Activated T-helper 2 cell treated with anti-CD3 and anti-CD28 coated beads, Interferon-gamma antibody, Interleukin-2, Interleukin-4, amounts not matched to agents 10 μg/mL and 5 μg/mL and 100 μg/mL, durations not matched to agents 14 hours and 24 hours and 36 hours (primary cell): ENCODE measurements at places on chromosomes 7 and 10. TPM values are rescaled to one million over a fixed set of nuclear protein-coding genes. Genes with fewer than 3 reads are reported as not detected.

The FAM20C gene
- total RNA-seq, result 0.74 and 1.3 TPM in 2 replicates

DNA sequence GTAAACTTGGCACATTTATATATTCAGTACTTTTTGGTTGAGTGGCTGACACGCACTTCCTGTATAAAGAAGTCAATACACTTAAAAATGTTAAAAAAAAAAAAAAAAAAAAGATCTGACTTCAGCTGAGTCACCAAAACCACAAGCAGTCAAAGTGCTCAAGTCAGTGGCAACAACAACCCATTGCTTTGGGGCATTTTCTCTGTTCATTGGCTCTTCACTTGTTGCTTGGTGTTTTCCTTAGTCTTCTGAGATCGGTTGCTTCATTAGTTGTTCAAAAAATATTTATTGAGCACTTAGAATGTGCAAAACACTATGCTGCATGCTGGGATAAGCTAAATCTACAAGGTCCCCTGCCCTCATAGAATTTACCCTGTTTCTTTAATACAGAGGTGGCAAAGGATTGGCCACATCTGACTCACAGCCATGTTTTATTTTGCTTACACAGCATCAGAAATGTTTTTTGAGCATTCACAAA, 63.7 kb downstream of the ZNRF2 start:
- peak; percentile 44 for DNase-seq

- DNase-seq, result no peak
Measured at GRCh38 chr10:114821915-114822443, 399 bp downstream of the FHIP2A start.

GRCh38 chr7:70701477-70701876, 430.5 kb upstream of the GALNT17 start:
- DNase-seq, result no peak

DNA sequence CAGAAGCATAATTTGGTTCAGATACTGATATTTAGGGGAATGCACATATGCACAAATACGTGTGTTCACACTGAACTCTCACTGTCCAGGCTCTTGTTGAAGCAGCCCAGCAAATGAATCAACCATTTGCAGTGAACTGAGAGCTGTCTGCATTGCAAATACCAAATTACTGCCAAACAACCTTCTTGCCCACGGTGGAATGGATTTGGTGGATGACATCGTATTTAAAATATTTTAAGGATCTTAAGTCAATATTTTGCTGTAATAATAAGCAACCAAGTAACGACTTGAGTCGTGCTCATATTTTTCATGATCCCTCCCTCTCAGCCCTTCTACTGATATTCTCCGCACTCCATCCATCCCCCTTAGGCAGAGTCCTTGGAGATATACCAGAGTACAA, 107.9 kb upstream of the FEZF1 start:
- DNase-seq, result no peak

The OR9A2 gene
- 0.30 TPM in 1 of 2 replicates, not detected in the other for total RNA-seq

The FAM25C gene
- total RNA-seq, result not detected in 2 replicates

The RNF133 gene
- total RNA-seq, result not detected in 2 replicates

DNA sequence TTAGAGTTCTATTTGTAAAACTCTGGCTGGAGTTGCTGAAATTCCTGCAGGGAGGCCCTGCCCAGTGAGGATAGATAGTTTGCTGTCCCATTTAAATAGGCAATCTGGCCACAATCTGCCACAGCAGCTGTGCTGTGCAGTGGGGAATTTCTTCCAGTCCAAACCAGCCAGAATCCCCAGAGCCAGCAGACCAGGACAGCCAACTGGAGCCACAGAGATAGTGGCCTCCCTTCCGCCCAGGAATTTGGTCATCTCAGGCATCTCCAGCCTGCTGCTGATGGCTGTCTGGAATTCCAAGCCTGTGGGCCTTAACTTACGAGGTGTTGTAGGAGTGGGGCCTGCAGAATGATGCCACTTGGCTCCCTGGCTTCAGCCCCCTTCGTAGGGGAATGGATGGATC, 643.4 kb downstream of the DNAJB9 start:
- DNase-seq, result no peak

DNA sequence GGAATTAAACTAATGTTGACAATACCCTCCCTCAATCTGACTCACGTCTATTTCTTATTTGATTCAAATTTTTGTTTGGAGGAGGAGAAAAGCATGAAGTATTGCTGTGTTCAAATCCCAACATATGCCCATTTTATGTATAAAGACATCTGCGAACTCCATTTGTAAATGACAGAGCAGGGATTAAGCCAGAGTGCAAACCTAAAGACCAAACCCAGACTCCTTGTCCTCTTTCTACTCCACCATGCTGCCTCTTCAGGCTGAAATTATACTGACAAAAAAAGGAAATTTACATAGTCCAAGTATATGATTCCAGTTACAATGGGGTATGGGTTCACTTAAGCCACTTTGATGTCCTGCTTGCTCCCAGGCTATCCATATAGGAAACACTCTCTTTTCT, 383.1 kb downstream of the ADRA2A start:
- no peak for DNase-seq

DNA sequence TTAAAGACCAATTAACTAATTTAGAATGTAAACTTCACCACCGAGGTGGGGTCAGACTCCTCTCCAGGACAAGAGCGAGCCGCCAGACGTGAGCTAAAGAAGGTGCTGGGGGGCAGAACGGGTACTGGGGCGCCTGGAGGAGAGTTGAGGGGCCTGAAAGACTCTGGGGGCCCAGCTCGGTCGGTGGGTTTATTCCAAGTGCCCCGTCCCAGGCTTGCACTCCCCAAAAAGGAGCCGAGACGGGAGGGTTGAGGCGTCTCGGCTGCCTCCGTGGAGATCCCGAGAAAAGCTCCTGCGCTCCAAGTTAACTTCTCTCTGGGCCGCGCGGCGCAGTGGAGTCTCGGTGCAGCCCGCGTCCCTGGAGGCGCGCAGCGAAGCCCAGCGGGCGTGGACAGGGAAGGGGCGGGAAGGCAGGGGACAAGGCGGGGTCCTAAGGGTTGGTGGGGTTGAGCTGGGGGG, 553.3 kb downstream of the TFEC start:
- no peak for DNase-seq

DNA sequence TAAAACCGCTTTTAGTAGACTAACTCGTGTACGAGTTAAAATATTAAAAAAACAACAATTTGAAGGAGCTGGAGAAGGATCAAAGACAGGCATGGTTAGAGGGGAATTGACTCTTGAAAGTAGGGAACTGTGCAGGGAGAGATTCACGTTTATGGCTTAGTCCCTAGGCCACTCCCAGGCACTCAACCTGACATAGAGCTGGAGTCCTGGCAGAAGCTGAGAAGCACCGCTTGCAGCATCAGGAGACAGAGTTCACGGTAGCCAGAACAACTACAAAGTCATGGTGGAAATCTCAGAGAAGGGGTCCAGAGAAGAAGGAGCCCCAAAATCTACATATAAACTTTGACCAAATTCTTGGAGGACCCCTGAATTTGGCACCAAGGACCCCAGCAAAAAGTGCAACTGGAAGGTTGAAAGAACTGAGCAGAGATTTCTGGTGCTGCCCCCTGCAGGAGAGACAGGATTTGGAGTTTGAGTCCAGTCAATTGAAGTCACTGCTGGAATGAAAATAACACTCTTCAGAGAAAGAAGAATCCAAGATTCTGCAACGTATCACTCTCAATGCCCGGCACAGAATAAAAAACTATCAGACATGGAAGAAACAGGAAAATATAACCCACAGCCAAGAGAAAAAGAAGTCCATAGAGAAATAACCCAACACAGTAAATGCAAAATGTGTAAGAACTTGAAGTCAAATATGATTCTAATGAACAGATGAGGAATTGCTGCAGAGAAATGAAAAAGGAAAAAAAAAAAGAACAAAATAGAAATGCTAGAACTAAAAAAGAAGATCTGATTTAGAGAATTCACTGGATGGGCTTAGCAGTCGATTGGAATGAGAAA, 493.3 kb upstream of the PODXL start:
- DNase-seq, result no peak

DNA sequence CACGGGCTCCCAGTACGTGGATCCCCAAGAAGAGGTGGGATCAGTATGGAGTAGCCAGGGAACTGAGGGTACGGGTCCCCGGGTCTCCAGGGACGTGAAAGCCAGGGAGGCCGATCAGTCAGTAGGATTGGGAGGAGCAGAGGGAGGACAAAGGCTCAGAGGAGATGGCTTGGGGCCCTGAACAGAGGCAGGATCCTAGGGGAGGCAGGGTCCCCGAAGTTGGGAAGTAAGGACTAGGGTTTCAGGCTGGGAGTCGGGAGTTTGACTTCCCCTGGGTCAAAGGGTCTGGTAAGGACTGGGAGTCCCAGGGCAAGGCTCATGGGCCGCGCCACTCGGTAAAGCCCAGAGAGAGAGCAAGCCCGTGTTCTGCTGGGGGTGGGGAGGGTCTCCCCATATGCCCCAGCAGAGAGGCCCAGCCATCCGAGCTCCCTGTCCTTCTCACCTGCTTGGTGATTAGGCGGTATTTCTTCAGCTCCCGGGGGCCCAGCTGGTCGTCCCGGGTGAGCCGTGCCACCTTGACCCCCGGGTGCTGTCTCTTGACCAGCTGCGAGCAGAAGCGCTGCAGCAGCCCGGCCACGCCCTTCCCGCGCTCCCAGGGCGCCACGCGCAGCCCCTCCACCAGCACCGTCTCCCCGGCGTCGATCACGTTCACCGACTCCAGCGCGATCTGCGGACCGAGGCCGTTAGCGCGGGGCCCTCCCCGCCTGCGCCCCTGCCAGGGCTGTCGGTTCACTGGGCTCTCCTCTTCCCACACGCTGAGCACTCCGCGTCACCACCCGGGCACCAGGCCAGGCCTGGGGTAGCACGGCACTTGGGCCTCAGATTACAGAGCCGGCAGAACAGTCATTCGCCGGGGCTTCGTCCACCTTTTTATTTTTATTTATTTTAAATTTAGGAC, 7.0 kb downstream of the NAT16 start:
- no peak for DNase-seq

DNA sequence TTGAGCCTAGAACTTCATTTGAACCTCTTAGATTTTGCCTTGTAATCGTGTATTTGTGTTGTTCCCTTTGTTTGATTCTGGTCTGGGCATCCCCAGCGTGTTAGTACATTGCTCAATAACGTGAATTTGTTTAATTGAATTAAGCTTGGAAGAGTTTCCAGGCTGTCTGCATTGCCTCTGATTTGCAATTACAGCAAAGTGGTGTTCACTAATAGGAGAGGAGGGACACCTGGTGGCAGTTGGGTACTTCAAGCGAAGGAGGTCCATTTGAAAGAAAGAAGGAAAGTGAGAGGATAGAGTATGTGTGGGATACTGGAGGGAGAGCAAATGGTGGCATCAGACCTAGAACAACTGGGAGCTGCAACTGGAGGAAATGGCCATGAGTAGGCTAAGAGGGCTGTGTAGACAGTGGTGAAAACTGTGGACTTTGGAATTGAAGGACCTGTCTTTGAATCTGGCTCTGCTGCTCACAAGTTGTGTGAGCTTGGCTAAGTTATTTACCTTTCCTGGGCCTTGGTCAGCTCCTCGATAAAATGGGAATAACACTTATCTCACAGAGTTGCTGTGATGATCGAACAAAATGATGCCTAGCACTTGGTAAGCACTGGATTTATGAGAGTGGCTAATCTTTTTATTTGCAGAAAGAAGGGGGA, 15.1 kb downstream of the LSMEM1 start:
- no peak for DNase-seq

The CLRN3 gene
- not detected in 2 replicates for total RNA-seq

The ASZ1 gene
- not detected in 2 replicates for total RNA-seq

The KIF20B gene
- total RNA-seq, result 59.2 and 64.1 TPM in 2 replicates

- DNase-seq, result no peak
Measured at GRCh38 chr7:8418629-8419245, 14.7 kb upstream of the NXPH1 start.

GRCh38 chr7:139423091-139423490, 60.4 kb downstream of the KLRG2 start:
- no peak for DNase-seq

- DNase-seq, result no peak
Measured at GRCh38 chr7:29877196-29877595, 70.9 kb downstream of the WIPF3 start.

- no peak for DNase-seq
Measured at GRCh38 chr10:132844069-132844809, 58.3 kb upstream of the NKX6-2 start.

DNA sequence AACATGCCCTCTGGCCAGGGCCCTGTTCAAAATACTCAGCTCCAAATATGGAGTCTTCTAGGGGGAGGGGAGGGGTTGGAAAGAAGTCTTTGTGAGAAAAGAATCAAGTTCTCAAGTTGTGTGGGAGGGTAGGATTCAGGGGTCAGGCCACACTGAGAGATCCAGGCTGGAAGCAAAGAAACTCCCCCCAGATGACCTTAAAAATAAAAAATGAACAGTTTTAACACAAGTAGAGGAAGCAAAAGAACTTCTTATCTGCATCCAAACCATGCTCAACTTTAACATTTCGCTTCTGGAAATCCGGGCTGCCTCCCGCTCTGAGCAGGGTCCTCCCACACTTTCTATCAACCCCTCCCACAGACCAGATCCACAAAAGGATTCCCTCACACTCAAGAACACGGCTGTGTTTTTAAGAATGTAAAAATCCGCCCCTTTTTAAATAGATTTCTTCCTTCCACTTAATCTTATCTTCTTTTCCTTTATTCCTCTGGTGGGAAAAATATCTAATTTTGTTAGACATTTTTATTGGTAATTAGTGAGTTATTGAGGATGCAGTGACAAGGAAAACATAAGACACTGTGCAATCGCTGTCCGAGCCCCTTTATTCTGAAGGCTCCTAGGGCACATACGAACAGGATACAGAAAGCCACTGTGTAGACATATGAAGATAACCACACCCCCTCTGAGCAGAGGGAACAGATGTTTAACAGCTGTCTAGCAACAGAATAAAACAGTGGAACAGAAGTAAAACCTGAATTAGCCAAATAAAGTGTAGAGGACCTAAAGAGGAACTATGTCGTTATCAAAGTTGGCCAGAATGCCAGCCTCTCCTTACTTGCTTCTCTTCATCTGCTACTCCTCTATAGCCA, 43.8 kb downstream of the CYTH3 start:
- no peak for DNase-seq

GRCh38 chr7:122300211-122300932, 4.2 kb downstream of the FEZF1 start:
- no peak for DNase-seq

The ZNF746 gene
- total RNA-seq, result 23.7 and 26.4 TPM in 2 replicates

The COL1A2 gene
- 1.4 and 1.5 TPM in 2 replicates for total RNA-seq

The ZSCAN25 gene
- total RNA-seq, result 31.2 and 31.7 TPM in 2 replicates

GRCh38 chr7:80618096-80618495, 20.3 kb upstream of the CD36 start:
- DNase-seq, result no peak
